T47D (cell line): ENCODE measurements at places on chromosomes 6 and 20.

- DNase-seq, result no peak
These were observed 16.7 kb downstream of the FARS2 start for GRCh38 chr6:5278047-5278446.

DNA sequence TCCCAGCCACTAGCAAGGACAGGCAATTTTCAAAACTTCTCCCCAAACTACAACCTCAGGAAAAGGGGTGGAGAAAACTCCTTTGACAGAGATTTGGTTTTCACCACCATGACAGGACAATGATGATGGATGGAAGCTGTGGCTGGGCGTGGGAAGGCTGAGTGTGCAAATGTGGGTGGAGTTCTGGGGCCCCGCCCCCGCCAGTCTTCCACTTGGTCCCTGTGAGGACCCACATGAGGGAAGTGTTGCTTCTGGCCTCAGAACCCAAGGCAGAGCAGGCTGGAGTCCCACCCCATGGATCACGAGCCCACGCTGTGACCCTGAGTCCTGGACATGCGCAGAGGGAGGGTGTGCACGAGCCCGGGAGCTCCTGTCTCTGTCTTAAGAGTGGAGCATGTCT is 21.5 kb upstream of the MRGBP start:
- DNase-seq, result no peak

- DNase-seq, result no peak
These were observed 1368.8 kb upstream of the ADGRB3 start for GRCh38 chr6:67265996-67266921.

DNA sequence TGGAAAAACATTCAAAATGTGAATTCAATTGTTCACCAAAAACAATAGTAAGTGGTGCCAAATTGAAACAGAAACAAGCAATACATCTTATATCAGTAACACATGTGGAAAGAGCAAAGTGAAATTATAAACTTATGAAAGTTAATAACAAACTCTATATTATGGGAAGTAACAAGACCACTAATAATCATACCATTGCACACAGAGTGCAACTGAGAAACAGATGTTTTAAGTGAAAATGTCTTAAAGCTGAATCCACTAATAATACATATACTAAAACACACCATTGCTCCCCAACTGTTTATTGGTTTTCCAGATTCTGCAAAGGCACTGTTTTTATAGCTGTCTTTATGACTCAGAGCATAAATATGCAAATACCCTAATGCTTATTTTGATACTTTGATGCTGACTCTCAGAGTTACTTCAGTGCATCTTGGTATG is 292.3 kb downstream of the RFPL4B start:
- no peak for DNase-seq

DNA sequence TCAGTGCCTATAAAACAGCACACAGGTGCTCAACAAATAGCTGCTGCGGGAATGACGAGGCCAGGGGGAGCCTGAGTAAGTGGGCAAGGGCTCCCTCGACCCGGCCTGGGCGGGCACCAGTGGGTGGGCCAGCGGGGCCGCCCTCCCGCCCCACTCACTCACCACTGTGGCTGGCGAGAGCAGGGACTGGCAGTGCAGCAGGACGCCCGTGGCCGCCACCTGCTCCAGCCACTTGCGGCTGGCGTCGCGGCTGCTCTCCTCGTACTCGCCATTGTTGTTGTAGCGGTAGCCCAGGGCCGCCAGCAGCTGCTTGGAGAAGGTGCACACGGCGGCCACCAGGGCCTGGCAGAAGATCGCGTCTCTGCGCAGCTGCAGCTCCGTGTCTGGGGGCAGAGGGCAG is 191.5 kb downstream of the PREX1 start:
- DNase-seq, result no peak
